ENCODE measurements at places on chromosomes 4 and X.

DNA sequence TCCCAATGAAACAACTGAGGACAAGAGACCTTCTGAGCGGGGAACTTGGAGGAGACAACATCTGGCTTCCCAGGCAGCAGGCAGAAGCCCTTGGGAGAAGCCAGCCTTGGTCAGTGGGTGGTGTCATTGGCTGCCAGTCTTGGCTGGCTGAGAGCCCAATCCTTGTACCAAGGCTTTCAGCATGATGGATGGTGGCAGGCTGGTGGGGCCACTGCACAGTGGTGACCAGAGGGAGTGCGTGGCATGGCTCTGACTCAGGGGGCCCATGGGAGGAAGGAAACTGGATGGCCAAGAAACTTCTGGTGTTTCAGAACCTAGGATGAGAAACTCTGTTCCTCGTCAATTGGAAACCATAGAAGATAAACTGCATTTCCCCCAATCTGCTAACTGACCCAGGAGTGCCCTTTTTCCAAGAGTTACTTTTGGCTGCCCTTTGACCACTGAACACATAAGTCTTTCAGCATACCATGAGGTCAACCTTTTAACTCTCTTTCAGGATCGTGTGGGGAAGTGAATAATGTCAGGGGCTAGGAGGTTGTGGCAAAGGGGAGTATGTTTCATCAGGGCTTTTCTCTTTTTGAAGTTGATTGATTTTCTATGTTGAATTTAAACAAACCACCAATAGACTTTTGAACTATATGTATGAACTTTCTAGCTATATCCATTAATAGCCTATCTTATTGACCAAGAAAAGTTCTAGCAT is 60.9 kb downstream of the SOWAHB start:
- DNase-seq = no peak

DNA sequence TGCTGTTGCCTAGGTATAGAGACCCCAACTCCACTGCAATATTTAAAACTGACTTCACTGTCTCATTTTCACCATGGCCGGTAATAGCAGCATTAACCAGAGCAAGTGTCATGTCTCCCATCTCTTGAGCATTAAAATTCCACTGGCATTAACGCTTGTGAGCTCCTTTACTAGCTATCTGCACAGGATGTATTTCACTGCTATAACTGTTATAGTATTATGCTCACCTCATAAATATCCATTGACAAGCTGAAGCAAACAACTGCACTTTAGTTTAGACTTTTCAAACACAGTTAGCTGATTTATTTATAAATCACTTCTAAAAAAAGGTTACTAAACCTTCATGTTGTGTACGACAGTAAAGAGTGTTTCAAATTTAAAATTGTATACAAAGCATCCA is 157.8 kb downstream of the ANTXR2 start:
- no peak for DNase-seq

DNA sequence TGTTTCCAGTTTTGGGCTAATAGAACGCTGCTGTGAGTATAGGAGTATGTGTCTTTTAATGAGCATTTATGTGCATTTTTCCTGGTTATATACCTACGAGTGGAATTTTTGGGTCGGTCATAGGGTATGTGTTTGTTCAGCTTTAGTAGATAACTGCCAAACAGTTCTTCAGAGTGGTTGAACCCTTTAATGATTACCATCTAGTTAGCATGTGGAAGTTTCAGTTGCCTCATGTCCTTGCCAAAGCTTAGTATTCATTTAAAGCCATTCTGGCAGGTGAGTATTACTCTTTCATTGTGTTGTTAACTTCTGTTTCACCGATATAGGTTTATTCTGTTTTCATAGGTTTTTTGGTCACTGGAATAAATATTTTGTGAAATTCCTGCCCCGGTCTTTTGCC is 229.1 kb downstream of the ARHGAP10 start:
- DNase-seq = no peak

- DNase-seq = no peak
These were observed 50.7 kb upstream of the MID1IP1 start for GRCh38 chrX:38750551-38750950.

DNA sequence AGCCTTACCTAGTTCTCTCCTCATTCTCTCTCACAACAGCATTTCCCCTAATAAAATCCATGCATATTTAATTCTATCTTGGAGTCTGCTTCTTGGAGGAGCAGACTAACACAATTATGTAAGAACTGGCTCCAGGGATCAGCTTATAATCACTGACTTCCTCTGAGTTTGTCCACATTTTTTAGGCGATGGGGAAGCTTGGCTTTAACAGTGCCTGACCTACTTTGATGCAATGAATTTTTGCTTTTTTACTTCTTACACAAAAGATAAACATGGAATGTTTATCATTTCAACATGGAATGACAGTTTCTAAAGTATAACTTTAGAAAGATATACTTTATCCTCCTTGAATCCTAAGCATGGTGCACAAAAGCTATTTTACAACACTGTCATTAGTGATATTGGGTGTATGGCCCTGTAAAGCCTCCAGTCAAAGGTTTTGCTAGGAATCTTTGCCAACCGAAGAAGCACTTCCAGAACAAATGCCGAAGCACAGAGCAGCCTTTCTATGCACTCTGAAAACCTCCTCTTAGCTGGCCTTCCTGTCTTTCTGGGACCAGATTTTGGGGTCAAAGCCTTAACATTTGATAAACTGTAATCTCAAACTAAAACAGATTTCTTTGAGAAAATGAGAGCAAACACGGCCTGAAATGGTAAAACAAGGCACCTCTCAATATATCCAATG is 736 bp downstream of the BDH2 start:
- DNase-seq = no peak

DNA sequence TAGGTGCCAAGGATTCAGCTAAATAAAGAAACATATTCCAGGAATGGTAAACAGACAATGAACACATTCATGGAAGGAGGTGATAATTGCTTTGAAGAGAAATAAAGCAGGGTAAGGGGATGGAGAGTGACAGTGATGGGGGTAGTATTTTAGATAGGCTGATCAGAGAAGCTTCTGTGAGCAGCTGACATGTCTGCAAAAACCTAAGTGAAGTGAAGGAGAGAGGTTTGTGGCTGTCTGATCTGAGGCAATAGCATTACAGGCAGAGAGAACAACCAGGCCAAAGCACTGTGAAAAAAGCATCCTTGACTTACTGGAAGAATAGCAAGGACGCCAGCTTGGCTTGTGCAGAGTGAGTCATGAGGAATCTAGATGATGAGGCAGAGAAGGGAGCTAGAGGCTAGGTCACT is 271.9 kb upstream of the GATB start:
- no peak for DNase-seq

DNA sequence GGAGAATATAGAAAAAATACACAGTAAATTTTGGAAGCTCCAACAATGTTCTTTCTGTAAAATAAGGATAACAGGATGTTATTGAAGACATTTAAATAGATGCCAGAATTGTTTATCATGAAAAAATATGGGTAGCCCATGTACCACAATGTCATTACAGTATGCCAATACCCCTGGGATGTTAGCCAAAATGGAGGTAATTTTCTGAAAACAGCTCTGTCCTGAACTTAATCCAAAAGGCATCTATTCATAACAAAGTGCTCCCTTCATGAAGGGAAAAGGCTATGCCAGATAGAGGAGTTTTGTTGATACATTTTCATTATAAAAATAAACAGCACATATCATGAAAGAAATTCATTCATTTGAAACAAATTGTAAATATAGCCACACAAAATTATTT is 1902.6 kb upstream of the AGA start:
- no peak for DNase-seq

GRCh38 chr4:187396106-187396505 is 599.5 kb upstream of the ZFP42 start:
- DNase-seq = no peak

DNA sequence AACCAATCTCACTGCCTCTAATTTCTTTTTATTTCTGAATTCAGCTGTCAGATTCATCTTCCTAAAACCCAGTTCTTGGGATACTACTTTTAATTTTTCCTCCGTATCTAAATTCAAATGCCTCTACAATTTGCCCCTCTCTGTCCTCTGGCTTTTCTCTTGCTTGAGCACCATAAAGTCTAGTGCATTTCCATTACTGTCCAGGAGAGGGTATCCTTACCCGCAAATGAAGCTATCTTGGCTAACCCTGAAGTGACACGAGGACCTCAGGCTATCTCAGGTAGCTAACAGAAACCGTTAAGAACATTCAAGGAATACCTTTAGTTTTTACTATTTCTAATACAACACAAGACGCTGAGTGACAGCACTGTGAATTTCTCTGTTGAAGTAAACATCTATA is 49.4 kb upstream of the PRR32 start:
- peak; percentile 37 for DNase-seq

GRCh38 chr4:57369446-57369845 is 259.3 kb upstream of the IGFBP7 start:
- DNase-seq = no peak

GRCh38 chr4:177250056-177250696 is 59.5 kb upstream of the NEIL3 start:
- peak; percentile 65 for DNase-seq

DNA sequence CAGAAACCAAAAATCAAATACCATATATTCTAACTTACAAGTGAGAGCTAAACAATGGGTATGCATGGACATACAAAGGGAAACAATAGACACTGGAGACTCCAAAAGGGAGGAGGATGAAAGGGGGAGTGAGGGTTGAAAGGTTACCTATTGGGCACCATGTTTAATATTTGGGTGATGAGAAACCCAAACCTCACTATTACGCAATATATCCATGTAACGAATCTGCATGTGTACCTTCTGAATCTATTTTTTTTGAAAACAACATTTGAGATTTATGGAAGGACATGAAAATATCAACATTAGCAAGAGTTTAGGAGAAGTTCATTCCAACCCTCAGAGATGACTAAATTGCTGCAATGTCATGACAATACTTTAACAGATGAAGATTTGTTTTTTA is 586.1 kb downstream of the GBA3 start:
- DNase-seq = no peak

DNA sequence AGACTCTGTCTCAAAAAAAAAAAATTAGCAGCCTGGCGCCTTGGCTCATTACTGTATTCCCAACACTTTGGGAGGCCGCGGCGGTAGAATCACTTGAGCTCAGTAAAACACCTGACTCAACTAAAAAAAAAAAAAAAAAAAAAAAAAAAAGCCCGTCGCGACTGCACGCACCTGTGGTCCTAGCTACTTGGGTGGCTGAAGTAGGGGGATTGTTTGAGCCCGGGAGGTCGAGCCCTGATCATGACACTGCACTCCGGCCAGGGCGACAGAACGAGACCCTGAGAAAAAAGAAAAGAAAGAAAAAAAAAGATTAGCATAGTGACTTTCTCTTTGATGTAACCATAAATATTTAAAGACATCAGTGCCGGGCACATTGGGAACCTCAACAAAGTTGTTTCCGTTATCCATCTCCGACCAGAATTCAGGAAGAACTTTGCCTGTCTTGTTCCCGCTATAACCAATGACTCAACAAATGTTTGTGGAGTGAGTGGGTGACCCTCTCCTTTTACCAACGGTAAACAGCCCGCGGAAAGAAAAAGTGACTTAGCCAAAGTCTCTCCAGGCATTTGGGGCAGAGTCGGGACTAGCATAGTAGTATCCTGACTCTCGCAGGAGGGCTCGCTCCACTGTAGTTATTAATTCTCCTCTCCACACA is 553 bp upstream of the MED28 start:
- DNase-seq = no peak

GRCh38 chr4:4462970-4463369 is 76.1 kb downstream of the NSG1 start:
- DNase-seq = no peak

GRCh38 chr4:77581724-77582123 is 23.9 kb upstream of the CXCL13 start:
- peak; percentile 42 for DNase-seq

GRCh38 chr4:130675266-130675665 is 1579.3 kb downstream of the C4orf33 start:
- no peak for DNase-seq

DNA sequence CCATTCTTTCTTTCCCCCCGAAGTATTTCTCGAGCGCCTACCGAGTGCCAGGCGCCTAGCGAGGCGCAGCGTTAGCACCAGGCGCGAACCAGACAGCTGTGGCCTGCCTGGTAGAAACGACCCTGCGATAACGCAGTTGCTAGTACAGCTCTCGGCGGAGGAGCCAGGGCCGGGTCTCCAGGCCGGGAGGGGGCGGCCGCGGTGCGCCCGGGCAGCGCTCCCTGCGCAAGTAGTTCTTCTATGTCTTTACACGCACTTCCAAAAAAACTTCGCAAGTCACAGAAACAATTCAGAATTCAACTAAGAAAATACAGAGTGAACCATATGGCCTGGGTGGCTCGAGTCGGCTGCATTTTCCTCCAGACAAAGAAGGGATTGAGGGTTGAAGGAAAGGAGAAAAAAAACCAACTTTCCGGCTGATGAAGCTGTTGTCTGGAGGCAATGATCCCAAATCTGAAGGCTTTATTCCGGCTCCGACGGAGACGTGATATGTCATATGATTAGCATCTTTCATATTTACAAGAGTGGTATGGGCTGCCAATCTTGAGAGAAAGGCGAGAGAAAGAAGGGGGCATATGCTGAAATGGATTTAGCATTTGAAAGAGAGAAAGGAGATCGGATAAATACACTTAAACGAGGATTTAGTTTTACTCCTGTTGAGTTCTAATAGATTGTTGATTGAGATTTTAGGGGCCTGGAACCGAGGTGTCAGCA is 7.2 kb upstream of the NEUROG2 start:
- peak; percentile 34 for DNase-seq

DNA sequence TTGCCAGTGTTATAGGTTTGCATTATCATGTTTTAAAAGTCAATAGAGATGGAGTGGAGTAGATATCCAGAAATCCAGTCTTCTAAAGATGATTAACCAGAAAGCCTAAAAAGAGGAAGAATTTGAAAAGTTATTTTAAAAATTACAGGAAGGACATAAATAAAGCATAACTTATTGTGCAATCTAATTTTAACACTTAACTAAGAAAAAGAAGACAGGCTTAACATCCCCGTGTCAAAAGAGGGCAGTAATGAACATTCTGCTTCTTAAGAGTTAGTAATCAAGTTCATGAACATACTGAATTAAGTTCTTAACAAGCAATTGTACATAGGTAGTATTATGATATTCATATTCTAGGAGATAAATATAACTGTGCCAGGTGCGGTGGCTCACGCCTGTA is 39.3 kb downstream of the ELF2 start:
- no peak for DNase-seq

DNA sequence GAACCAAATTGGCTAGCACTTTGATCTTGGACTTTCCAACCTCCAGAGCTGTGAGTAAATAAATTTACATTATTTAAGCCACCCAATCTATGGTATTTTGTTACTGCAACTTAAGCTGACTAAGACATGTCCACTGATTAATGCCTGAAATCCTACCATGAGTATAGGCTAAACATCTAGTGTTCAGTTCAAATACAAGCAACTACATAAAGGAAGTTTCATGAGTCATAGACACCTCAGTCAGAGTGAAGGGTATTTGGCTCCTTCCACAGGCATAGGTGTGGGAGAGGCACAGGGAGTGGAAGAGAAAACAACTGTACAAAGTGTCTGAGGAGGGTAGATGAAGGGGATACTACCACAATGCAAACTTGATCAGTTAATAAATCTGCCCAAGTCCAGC is 35.5 kb upstream of the PCDH19 start:
- no peak for DNase-seq

DNA sequence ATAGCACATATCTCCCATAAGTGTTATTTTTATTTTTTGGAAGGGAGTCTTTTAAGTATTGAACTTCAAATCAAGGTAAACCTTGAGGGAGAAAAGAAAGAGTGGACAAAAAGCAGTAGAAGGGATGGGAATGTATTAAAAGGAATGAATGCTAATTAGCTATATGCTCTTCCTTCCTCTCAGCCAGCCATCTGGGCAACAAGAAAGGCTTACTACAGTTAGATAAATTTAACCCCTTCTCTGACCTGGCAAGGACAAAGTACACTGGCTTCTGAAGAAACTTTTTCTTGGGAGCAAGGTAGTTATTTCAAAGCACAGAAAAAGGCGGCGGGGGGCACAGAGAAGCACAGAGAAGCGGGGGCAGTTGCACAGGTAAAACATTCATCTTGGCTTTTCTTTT is 54.6 kb downstream of the GAB1 start:
- DNase-seq = no peak

All from activated CD4-positive, alpha-beta T cell treated with anti-CD3 and anti-CD28 coated beads, Interleukin-2, Interleukin-4, amounts not matched to agents 100 ng/mL and 50 ng/mL, durations not matched to agents 16 hours and 8 hours (primary cell).